ENCODE measurements at places on chromosomes 6 and 20.

GRCh38 chr6:44470115-44470464 lies 82.6 kb downstream of the CDC5L start:
- no peak for DNase-seq

DNA sequence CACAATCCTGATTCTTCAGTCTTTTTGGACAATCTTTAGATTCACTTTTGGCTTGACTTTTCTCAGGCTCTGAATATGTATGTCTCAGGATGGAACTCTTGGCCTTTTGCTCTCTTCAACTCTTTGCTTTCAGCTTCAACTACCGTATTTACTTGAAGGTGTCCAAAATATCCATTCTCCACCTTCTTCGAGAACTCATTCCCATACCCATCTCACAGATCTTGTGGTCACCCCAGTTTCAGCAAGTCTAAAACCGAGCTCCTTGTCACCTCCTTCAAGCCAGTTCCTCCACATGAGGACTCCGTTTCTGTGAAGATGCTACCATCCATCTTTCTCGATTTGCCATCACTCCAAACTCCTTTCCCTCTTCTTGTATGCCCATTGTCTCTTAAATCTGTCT lies 2.0 kb upstream of the MMP24 start:
- DNase-seq, result no peak

GRCh38 chr6:2147766-2148448 lies 97.5 kb downstream of the GMDS start:
- DNase-seq, result no peak

GRCh38 chr20:63947638-63948456 lies 8.4 kb downstream of the UCKL1 start:
- no peak for DNase-seq

GRCh38 chr6:15449011-15449410 lies 203.1 kb downstream of the JARID2 start:
- DNase-seq, result no peak

DNA sequence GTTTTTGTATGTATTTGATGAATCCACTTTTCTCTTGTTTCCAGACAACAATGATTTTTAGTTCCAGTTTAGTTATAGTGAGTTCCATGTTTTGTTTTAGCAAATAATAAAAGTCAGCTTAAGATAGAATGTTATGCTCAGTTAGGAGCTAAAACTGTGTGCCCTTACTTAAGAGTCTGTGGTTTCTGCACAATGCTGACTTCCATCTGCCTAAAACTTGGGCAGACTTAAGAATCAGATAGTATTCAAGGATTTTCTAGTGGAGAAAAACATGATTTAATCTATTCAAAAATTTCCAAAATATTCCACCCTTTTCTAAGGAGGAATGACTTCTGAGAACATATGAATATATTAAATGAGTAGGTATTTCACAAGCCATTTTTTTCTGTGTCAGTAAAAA lies 32.8 kb downstream of the LAMA4 start:
- DNase-seq, result no peak

DNA sequence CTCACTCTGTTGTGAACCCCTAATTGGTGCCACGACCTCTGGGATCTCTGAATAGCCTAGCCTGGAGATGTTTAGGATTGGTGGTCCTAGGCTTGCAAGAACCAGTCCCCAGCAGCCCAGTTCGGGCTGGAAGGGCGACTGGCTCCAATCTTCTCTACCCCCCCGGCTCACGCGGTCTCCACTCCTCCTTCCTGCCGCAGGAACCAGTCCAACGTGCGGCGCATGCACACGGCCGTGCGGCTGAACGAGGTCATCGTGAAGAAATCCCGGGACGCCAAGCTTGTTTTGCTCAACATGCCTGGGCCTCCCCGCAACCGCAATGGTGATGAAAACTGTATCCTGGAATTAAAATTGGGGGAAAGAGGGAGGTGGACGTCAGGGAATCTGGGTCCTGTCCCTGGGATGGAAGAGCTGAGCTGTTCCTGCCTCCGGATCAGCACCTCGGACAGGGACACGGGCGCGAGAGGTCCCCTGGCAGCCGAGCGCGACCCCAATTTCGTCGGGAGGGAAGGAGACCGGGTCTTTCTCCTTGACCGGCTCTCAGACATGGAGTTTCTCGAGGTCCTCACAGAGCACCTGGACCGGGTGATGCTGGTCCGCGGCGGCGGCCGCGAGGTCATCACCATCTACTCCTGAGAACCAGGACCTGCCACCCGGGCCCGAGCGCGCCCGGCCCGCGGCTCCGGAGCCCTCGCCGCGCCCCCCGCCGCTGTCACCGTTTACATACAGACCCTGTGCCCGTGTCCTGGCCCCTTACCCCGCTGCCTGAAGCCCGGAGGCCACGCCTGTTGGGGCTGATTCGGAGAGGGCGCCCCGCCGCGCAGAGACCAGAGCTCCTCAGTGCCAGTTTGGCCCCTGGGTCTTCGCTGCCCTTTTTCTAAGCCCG lies 28.2 kb downstream of the SLC12A5 start:
- DNase-seq, result no peak

GRCh38 chr6:626236-626635 lies 30.7 kb downstream of the HUS1B start:
- no peak for DNase-seq

- no peak for DNase-seq
Observed at GRCh38 chr20:45948261-45948733, 13.8 kb downstream of the PCIF1 start.

GRCh38 chr6:162173466-162173865 lies 554.1 kb downstream of the PRKN start:
- DNase-seq, result no peak

DNA sequence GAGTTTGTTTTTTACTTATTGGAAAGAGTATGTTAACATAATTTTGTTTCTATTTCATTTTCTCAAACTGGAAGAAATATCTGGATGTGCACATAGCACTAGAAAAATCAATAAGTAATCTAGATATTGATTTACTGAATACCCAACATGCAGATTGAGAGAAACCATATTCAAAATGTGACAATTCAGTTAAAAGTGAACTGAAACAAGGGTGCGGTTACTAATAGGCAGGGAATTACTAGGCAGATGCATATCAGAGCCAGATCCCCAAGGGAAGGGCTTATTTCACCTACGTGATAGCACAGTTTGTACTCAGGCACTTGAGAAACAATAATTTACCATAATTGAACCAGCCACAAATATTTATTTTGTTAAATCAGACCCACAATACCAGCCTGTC lies 493.1 kb upstream of the FLRT3 start:
- no peak for DNase-seq

GRCh38 chr6:14312587-14312986 lies 195.0 kb downstream of the CD83 start:
- no peak for DNase-seq

DNA sequence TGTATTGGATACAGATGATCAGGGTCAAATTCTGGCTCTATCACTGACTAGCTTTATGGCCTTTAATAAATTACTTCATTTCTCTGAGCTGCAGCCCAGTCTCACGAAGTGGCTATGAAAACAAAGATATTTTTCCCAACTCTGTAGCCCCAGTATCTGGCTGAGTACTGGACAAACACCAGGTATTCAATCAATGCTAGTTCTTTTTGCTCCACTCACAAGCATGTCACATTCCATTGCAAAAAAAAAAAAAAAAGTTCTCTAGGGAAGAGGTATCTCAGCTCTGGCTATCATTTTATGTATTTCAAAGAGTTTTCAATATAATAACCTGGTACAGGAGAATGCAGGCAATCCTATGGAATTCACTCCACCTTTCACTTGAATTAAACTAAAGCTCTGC lies 3.1 kb downstream of the CHD6 start:
- no peak for DNase-seq

GRCh38 chr6:107214655-107215054 lies 99.3 kb upstream of the BEND3 start:
- no peak for DNase-seq

DNA sequence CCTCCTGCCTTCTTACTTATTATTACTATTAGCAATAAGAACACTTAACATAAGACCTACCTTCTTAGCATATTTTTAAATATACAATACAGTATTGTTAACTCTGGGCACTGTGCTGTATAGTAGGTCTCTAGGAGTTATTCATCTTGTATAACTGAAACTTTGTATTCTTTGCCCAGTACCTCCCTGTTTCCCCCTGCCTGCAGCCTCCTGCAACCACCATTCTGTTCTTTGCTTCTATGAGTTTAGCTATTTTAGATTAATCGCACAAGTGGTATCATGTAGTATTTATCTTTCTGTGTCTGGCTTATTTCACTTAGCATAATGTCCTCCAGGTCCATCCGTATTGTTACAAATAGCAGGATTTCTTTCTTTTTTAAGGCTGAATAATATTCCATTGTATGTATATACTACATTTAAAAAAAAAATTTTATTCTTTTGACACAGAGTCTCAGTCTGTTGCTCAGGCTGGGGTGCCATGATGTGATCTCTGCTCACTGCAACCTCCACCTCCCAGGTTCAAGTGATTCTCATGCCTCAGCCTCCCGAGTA lies 4.4 kb downstream of the C6orf89 start:
- no peak for DNase-seq

GRCh38 chr20:44651434-44651683 lies 140 bp downstream of the ADA start:
- no peak for DNase-seq

GRCh38 chr20:40710603-40711002 lies 21.6 kb upstream of the MAFB start:
- DNase-seq, result no peak

DNA sequence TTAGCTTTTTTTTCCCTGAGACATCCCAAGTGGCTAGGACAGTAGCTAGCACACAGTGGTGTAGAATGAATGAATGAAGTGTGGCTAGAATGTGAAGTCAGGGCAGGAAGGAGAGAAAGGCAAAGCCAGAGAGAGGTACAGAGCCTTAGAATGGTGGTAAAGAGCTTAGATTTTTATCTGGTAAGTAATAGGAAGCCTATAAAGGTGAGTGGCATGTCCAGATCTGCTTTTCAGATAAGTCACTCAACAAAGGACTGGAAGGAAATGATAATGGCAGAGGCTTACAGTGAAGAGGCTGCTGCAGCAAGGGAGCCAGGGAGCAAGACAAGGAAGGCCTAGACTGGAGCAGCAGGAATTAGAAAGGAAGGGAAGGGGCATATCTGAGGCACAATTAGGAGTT lies 96.0 kb upstream of the PRDM1 start:
- no peak for DNase-seq

DNA sequence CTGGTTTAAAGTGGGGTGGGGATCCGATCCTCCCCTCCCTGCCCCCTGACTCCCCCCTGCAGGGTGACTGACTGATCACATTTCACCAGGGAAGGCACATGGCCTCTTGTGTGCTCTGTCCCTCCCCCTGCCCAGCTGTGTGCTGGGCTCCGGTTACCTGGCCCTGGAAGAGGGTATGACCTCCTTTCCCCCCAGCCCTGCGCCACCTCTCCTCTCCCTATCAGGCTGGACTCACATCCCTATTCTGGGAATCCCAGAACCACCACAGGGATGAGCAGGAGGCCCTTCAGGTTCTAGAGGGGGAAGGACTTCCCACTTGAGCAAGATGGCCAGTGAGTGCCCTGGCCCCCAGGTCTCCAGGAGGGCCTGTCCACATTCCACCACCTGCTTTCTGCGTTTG lies 2.1 kb upstream of the IP6K3 start:
- no peak for DNase-seq

DNA sequence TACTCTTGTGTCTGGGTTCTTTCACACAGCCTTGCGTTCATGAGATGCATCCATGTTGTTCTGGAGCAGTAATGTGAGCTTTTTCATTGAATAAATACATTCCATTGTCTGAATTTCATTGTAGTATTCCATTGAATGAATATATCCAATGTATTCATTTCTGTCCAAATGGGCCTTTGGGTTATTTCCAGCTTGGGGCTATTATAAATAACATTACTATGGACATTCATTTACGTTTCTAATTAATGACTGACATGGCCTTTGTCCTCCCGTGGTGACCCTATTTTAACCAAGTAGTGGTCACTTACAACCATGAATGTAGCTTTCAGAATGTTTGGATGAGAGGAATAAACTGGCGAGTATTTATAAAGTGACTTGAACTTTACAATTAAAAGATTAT lies 30.1 kb upstream of the NAA20 start:
- DNase-seq, result no peak

GRCh38 chr6:135258970-135259369 lies 77.9 kb downstream of the MYB start:
- no peak for DNase-seq

GRCh38 chr6:31363811-31364210 lies 6.8 kb upstream of the HLA-B start:
- DNase-seq, result no peak

- DNase-seq, result no peak
Observed at GRCh38 chr6:106568530-106568929, 60.8 kb downstream of the RTN4IP1 start.

- DNase-seq, result no peak
Observed at GRCh38 chr20:63136296-63136695, 79.6 kb downstream of the YTHDF1 start.

GRCh38 chr20:10236540-10237533 lies 18.2 kb downstream of the SNAP25 start:
- no peak for DNase-seq

DNA sequence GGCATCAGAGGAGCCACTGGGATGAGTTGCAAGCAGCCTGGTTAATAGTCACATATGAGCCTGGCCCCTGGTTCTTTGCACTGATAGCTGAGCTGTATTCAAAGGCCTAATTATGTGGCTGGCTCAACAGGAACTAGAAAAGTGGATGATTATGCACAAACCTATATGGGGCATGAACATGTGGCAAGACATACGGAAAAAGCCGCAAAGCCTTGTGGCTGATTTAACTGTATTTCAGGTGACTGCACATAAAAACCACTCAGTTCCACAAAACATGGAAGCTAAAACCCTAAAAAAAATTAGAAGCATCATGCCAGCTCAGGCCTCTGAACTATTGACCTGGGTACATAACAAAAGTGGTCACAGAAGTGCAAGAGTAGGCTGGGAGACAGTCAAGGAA lies 13.0 kb upstream of the MUC22 start:
- no peak for DNase-seq

GRCh38 chr6:74075896-74076295 lies 379.9 kb downstream of the CD109 start:
- no peak for DNase-seq

GRCh38 chr6:39608652-39609345 lies 116.4 kb downstream of the KIF6 start:
- DNase-seq, result no peak

DNA sequence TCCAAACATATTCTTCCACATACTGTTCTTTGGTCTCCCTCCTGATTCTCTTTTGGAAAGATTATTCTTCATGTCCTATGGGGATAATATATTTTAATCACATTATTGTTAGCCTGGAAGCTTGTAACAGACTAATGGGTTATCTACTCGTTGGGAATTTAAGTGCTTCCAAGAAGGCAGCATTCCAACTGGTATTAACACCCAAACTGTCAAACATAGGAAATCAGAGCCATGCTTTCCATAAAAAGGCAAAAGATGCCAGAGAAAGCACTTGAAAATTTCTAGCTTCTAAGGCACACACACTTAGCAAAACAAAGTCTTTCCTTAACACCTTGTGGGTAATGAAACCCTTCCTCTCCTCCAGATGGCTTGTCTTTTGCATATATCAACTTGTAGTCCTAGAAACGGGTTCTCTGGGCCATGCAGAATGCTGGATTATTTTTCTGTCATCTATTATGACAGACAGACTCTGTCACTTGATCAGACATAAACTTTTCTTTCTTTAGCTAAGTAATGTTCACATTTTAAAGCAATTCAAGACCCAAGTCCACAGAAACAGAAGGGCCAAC lies 41.5 kb downstream of the B4GALT5 start:
- DNase-seq, result no peak

- no peak for DNase-seq
Observed at GRCh38 chr6:8707956-8708772, 272.8 kb upstream of the SLC35B3 start.

GRCh38 chr6:24931296-24931695 lies 4.5 kb downstream of the RIPOR2 start:
- no peak for DNase-seq
